ENCODE measurements at places on chromosomes 5 and 9.

GRCh38 chr5:136028782-136029742 is at the start of gene TGFBI:
Gene TGFBI (plus strand): TSS chr5:136028988. CDS start chr5:136029056, 68 bp downstream.
- H3K27ac ChIP-seq = peak within 1 kb of the TSS; percentile 14
- no peaks in the 10 kb centered on the region for H3K27me3 ChIP-seq
- peak; percentile 70 for DNase-seq
- H3K4me3 ChIP-seq = peak within 1 kb of the TSS; percentile 47
- no peaks in the 10 kb centered on the region for H3K4me1 ChIP-seq

DNA sequence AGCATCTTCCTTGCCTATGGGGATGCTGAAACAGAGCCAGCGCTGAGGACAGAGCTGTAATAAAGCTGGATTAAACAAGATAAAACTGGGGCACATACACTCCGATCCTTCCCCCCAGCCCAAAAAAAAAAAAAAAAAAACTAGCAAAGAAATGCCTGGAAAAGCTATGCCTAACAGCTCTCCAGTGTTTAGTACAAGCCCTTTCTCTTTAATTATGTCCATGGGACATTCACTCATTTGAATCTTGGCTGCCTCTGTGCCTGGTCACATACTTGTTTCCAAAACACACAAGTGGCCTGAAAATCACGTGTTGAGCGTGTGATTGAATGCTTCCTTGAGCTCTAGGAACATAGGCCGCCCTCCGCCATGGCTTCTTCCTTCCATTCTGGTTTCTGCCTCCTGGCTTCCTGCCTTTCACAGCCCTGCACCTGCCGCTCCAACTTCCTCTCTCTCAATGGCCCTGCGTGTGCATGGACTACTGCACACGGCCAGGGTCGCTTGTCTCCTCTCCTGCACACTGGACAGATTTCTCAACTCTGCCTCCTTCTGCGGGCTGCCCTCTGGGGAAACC is 111.0 kb upstream of the RETREG1 start:
- no peaks in the 10 kb centered on the region for H3K4me1 ChIP-seq
- H3K36me3 ChIP-seq = no peaks in the 10 kb centered on the region
- H3K27me3 ChIP-seq = no peaks in the 10 kb centered on the region
- no peak overlapping the region for H3K27ac ChIP-seq
- no peak for DNase-seq

DNA sequence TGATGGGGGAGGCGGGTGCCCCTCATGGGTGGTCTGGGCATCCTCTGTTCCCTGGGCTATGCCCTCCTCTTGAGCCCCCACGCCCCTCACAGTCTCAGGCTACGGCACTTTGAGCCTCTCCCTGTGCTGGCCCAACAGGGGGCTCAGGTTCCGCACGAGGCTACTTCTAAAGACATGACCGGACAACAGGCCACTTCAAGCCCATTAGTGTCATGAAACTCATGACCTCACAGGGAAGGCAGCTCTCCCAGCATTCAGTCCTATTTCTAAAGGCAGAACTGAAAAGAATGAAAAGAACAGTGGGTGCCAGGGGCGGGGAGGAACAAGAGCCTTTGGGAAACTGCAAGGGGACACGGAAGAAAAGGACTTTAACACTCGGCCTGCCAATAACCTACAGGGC is 45.0 kb downstream of the COL23A1 start:
- no peaks in the 10 kb centered on the region for H3K36me3 ChIP-seq
- H3K4me3 ChIP-seq = no peak overlapping the region
- no peak overlapping the region for H3K27ac ChIP-seq
- H3K4me1 ChIP-seq = no peaks in the 10 kb centered on the region

GRCh38 chr9:93028448-93029006 is 30.0 kb upstream of the SUSD3 start:
- no peak for DNase-seq
- no peak overlapping the region for H3K27ac ChIP-seq
- H3K4me1 ChIP-seq = no peaks in the 10 kb centered on the region
- no peak overlapping the region for H3K4me3 ChIP-seq
- H3K27me3 ChIP-seq = no peaks in the 10 kb centered on the region
- no peaks in the 10 kb centered on the region for H3K36me3 ChIP-seq

- H3K4me3 ChIP-seq = peak overlapping the region; percentile 81
- peak overlapping the region; percentile 90 for H3K27ac ChIP-seq
- H3K36me3 ChIP-seq = no peaks in the 10 kb centered on the region
- H3K27me3 ChIP-seq = no peaks in the 10 kb centered on the region
Measured at GRCh38 chr9:86282979-86283535, 719 bp upstream of the ISCA1 start.

- H3K4me1 ChIP-seq = no peaks in the 10 kb centered on the region
- no peaks in the 10 kb centered on the region for H3K27me3 ChIP-seq
- no peak for DNase-seq
Measured at GRCh38 chr9:124632077-124632621, 125.0 kb upstream of the NR5A1 start.

- H3K36me3 ChIP-seq = no peaks in the 10 kb centered on the region
- peak; percentile 70 for DNase-seq
- H3K4me3 ChIP-seq = no peak overlapping the region
- peak overlapping the region; percentile 52 for H3K27ac ChIP-seq
- peaks cover 17% of the 10 kb centered on the region for H3K4me1 ChIP-seq
Measured at GRCh38 chr9:132244582-132245455, 83.0 kb downstream of the NTNG2 start.

DNA sequence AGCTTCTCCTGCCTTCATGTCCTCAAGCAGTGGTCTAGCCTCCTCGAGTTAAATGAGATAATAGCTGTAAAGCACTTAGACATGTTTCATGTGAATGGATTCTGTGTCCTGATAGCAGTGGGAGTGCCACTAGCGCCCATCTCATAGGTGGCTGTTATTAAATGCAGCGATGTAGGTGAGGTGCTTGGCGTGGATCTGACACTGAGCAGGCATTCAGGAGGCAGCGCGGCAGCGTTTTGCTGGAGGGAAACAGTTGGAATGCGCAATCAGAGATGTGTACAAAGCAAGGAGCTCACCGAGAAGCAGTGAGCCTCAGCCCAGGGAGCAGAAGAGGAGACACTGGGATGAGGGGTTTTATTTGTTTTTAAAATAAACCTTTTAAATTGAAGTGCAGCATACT is 106.6 kb downstream of the RGS3 start:
- no peaks in the 10 kb centered on the region for H3K27me3 ChIP-seq
- no peak overlapping the region for H3K4me3 ChIP-seq
- no peaks in the 10 kb centered on the region for H3K4me1 ChIP-seq
- H3K36me3 ChIP-seq = no peaks in the 10 kb centered on the region
- DNase-seq = no peak

GRCh38 chr9:133023117-133023890 is 7.5 kb upstream of the GTF3C5 start:
- H3K27me3 ChIP-seq = no peaks in the 10 kb centered on the region
- no peak for DNase-seq
- no peaks in the 10 kb centered on the region for H3K4me1 ChIP-seq
- H3K36me3 ChIP-seq = no peaks in the 10 kb centered on the region
- H3K27ac ChIP-seq = no peak overlapping the region

GRCh38 chr9:97811533-97812246 is 41.3 kb upstream of the FOXE1 start:
- H3K27me3 ChIP-seq = no peaks in the 10 kb centered on the region
- no peaks in the 10 kb centered on the region for H3K36me3 ChIP-seq
- no peaks in the 10 kb centered on the region for H3K4me1 ChIP-seq
- no peak overlapping the region for H3K27ac ChIP-seq
- no peak for DNase-seq

DNA sequence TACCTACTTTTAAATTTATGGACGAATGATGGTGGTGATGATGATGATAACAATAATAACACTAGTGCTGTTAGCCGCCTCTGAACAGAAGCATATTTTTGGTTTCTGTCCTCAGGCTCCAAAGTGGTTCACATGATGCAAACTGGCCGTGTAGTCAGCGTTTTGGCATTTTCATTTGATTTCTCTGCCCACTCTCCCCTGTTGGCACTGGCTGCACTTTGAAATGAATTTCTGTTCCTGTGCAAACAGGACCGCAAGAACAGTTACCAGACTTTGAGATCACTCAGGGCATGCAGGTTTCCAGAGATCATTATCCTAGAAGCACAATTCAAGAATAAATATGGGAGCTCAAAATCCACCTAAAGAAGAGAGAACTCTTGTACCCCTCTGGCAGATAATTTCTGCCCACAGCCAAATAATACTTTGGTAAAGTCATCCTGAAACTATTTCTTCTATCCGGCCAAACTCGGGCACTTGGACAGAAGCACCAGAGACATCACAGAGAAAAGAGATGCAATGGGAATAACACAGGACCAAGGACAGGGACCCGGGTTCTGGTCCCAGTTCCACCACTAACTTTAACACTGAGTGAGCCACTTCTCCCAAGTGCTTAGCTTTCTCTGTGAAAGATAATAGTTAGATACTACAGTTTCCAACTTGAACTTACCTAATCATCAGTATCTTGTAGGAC is 201.7 kb upstream of the PTGER4 start:
- DNase-seq = no peak
- no peak overlapping the region for H3K4me3 ChIP-seq
- no peaks in the 10 kb centered on the region for H3K4me1 ChIP-seq
- no peak overlapping the region for H3K27ac ChIP-seq

DNA sequence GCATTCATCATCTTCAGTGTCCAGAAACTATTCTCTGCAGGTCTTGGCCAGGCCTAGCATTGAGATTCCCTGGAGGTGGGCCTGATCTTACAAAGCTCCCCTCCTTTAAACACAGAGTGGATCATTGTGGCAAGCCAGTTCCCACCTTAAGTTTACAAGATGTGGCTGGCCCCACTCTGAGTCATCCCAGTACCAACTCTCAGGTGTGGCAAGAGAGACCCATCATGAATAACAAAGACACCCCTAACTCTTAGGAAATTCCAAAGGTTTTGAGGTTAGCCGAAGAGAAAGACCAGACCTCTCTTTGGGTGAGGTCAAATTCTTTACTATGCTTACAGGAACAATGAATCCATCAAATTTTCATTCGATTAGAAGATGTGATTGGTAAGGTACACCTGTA is 78.2 kb downstream of the RFK start:
- H3K36me3 ChIP-seq = no peaks in the 10 kb centered on the region
- no peak for DNase-seq

DNA sequence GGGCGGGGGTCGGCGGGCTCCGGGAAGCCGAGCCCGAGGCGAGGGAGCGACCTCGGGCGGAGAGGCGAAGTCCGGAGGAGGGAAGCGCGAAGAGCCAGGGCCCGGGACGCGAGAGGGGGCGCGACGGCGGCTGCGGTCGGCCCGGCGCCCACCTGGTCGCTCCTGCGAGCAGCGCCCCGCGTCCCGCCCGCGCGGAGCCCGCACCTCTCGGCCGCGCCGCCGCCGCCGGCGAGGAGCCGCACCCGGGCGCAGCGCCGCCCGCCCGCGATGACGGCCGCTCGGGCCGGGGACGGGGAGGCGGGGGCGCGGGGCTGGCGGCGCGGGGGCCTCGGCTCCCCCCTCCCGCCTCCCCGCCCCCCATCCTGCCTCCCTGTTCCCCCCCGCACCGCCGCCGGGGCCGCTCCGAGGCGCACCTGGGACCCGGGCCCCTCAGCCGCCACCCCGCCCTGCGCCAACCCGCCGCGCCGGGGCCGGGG is 2.6 kb downstream of the NR5A1 start:
- no peaks in the 10 kb centered on the region for H3K27me3 ChIP-seq
- H3K4me1 ChIP-seq = no peaks in the 10 kb centered on the region
- no peaks in the 10 kb centered on the region for H3K36me3 ChIP-seq
- H3K27ac ChIP-seq = no peak overlapping the region
- H3K4me3 ChIP-seq = no peak overlapping the region

- H3K4me3 ChIP-seq = no peak overlapping the region
- peak overlapping the region; percentile 99 for H3K27ac ChIP-seq
Measured at GRCh38 chr9:121721770-121722169, 70.3 kb downstream of the DAB2IP start.

GRCh38 chr5:179196405-179197079 is 136.4 kb downstream of the ZNF354C start:
- no peak overlapping the region for H3K27ac ChIP-seq
- no peaks in the 10 kb centered on the region for H3K36me3 ChIP-seq
- H3K4me1 ChIP-seq = no peaks in the 10 kb centered on the region
- no peak overlapping the region for H3K4me3 ChIP-seq
- H3K27me3 ChIP-seq = no peaks in the 10 kb centered on the region

- DNase-seq = no peak
- H3K27ac ChIP-seq = peak overlapping the region; percentile 56
- no peak overlapping the region for H3K4me3 ChIP-seq
Measured at GRCh38 chr5:81425569-81425968, 31.6 kb upstream of the ACOT12 start.

DNA sequence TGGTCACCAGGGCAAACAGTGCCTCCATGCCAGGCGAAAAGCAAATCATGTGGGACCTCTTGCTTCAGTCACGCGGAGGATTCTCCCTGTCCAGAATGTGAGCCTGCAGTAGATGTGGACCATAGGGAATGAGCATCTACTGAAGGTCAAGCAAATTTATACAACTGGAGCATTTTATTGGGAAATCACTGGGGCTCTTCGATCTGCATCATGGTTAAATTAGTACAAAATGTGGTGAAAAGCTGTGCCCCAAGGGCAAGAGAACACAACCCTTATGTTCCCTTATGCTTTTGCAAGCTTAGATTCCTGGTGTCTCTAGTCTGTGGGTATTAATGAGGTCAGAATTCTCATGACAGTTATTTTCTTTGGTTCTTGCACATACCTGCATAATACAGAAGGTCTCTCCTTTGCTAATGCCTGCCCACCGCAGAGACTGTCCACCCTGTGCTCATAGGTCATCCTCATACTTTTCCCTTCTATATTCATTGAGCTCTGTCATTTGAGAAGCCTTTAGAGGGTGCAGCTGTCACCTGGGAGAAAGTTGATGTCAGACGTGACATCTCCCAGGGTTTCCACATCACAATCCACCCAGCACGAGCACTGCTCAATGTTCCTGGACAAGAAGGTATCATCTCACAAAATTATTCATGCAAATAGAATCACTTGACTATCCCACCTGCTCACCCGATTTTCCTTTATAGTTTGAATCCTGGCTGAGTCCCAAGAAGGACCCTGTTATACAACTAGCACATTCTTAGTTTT is 111.7 kb downstream of the NXNL2 start:
- H3K27me3 ChIP-seq = no peaks in the 10 kb centered on the region
- no peaks in the 10 kb centered on the region for H3K4me1 ChIP-seq
- H3K4me3 ChIP-seq = no peak overlapping the region
- no peak for DNase-seq

DNA sequence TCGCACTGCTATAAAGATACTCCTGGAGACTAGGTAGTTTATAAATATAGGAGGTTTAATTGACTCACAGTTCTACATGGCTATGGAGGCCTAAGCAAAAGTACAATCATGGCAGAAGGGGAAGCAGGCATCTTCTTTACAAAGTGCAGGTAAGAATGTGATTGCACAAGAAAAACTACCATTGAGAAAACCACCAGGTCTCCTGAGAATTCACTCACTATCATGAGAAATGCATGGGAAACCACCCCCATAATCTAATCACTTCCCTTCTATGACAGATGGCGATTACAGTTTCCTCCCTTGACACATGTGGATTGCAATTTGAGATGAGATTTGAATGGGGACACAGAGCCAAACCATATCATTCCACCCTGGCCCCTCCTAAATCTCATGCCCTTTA is 121.2 kb upstream of the ST8SIA4 start:
- H3K4me3 ChIP-seq = no peak overlapping the region
- H3K27ac ChIP-seq = no peak overlapping the region
- no peaks in the 10 kb centered on the region for H3K4me1 ChIP-seq
- no peaks in the 10 kb centered on the region for H3K27me3 ChIP-seq

All from uterus (tissue), 4 donors.